ENCODE measurements at places on chromosomes 3 and 15.

DNA sequence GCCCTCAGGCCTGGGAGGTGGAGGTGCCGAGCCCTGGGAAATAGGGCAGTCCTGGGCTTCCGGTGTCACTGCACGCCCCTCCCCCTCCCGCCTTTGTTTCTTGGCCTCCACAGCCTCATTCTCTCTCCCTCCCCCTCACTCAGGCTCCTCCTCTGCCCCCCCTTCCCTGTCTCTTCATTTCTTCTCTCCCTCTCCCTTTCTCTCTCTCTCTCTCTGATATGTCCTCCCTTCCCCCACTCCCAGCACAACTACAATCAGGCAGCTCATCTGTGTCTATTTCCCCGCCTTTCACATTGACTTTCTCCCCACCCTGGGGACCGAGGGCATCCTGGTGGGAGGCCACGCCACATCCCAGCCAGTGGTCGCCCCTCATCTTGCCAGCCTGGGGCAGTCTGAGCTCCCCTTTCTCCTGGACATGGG is 40.2 kb downstream of the IDH2 start:
- peak; percentile 77 for DNase-seq

DNA sequence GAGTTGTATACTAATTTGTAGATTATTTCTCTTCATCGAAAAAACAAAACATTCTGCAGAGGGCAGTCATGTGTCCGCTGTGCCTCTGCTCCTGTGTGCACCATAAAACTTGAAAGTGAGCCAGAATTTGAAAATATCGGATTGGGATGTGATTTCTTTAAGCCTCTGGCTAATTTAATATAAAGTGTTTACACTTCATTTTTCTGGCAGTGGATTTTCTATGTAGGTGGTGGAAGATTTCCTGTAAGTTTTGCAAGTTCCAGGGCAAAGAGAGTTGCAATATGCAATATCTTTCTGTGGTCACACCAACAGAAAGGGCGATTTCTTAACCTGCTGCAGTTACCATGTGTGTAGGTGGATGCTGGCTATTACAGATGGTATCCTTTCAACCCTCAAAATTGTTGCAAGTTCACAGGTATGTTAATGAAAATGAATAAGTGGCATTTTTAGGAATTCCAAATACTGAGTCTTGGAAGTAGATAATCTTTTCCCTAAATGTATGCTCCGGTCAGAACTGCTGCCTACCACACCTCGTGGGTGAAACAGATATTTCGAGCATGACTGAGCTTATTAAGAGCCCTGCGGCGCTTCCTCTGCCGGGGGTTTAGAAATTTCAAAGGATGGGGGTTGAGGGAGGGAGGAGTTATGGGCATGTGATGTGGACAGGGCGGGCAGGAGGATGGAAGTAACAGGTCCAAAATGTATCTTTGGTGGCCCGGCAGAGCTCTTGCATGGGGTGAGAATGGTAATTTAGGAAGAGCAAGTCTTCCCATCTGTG is 134.0 kb downstream of the PGPEP1L start:
- DNase-seq = no peak

DNA sequence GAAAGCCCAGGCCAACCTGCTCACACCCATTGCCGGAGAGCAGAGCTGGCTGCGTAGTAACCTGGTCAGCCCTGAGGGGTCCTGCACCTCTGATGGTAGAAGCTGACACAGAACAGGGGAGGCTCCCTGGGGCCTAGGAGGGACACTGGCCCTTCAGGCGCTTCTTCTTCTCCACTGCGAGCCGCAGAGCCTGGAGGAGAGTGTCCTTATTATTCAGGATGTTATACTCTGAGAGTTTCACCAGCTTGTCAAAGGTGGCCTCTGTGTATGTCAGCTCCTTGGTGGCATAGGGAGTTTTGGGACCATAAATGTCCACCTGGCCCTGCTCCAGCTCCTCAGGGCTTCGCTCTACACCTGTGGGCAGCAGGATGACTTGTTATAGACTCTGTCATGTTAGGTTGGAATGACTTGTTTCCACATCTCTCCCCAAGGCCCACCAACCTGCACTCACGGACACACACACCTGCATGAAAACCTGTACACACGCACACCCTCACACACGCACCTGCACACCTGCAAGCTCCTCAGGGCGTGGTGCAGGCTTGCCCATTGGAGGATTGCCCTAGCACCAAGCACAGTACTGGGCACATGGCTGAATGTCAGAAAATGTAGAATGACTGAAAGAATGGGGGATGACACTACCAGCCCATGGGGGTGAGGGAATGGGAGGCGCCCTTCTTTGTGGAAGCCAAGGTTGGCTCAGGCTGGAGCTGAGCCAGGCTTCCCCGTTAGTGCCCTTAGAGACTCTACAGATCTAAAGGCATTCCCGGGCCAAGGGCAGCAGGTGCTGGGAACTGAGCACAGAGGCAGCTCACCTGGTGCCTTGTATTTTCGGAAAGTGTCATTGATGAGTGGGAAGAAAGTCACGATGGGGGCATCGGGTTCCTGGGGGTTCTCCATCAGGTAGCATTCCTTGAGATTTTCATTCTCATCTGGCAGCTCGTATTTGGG is 11.5 kb upstream of the EHD4 start:
- no peak for DNase-seq

DNA sequence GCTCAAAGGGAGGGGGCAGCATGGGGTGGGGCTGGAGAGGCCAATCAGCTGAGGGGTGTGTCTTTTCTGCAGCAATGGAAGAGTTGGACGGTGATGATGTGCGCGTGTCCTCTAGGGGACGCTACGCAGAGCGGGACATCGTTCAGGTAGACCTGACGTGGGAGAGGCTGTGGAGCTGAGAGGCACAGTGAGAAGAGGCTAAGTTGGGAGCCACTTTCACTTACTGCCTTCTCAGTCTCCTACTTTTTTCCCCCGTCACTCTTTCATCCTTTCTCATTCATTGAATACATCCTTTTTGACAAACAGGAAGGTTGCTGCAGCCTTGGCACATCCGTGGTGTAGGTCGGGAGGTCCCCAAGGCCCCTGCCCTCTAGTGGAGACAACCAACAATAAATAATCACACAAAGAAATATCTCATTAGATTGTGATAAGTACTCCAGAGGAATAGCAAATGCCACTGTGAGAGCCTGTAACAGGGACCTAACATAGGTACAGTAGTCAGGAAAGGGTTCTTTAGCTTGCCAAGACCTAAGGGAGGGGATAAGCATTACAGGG is 4.4 kb upstream of the BRPF1 start:
- DNase-seq = peak; percentile 71

DNA sequence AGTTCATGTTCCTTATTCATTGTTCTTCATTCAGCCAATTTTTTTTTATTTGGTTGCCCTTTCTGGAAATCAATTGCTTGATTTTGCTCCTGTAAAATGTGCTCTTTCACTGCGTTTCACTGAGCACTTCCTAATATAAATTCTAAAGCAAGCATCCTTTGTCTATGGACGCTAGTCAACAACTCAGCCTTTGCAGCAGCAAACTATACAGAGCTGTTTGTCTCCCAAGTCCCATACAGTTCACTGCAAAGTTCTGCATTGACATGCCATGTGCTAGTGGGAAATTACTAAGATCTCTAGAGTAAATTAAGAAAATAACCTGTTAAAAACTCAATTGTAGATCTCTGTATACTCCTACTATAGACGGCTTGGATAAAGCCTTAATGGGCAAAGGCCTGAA is 130.1 kb upstream of the BHLHE40 start:
- no peak for DNase-seq
